Effector CD8-positive, alpha-beta T cell (primary cell): ENCODE measurements at places on chromosomes 16 and 17.

- DNase-seq = no peak
These were observed 6.1 kb upstream of the KRT31 start for GRCh38 chr17:41403404-41404023.

DNA sequence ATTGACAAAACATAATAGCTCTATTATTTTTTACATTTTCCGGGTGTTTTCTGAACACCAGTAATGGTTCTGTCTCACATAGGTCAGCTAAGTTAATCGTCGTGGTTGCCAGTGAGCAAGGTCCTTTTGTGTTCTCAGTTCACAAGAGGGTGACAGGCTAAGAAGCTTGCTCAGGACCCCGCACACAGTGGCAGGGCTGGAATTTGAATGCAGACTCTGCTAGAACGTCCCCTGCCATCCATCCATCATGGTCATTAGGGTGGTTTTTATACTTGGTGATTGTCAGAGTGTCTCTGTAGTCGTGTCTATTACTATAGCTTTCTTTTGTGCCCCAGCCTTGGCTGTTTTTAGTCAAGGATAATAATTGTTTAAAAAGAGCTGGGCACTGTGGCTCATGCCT, 176.2 kb downstream of the SNX29 start:
- DNase-seq = no peak

DNA sequence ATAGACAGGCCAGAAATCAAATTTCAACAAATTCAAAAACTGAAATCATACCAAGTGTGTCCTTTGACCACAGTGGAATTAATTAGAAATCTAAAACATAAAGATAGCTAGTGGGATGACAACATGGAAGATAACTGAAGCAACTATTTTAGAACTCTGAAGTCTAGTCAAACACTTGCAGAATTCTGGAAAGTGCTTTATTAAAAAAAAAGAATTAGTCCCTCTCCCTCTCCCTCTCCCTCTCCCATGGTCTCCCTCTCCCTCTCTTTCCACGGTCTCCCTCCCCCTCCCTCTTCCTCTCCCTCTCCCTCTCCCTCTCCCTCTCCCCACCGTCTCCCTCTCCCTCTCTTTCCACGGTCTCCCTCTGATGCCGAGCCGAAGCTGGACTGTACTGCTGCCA, 6.7 kb upstream of the OR4D1 start:
- DNase-seq = no peak

- DNase-seq = no peak
These were observed 29.7 kb downstream of the KSR1 start for GRCh38 chr17:27485716-27486495.

DNA sequence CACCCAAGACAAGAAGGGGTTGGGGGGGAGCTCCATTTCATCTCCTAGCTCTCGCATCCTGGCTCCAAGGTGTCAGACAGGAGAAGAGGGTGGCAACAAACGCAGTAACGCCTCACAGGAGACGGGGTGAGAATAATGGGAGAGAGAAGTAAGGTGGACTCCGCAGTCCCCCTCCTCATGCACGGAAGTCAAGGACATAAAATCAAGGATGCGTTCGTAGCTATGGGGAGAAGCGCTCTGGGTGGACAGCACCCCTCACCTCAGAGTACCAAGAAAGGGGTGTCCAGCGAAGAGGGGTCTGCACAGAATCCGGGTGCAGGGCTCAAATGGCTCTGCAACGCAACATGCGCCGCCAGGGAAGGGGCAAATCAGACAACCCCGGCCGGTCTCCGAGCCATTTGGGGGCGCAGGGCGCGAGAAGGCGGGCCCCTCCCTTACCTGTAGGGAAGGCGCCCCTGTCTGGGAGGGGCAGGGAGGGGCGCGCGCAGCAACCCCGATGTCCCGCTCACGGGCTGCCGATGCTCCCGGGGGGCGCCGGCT, 555 bp downstream of the HDAC5 start:
- no peak for DNase-seq

GRCh38 chr17:81033535-81034167, 1.3 kb upstream of the BAIAP2 start:
- DNase-seq = no peak
